ENCODE measurements at places on chromosomes 7 and 10.

- no peak for DNase-seq
Measured at GRCh38 chr7:139909379-139910050, 80.5 kb downstream of the TBXAS1 start.

- no peak for DNase-seq
Measured at GRCh38 chr10:43160921-43161255, 22.6 kb downstream of the CSGALNACT2 start.

DNA sequence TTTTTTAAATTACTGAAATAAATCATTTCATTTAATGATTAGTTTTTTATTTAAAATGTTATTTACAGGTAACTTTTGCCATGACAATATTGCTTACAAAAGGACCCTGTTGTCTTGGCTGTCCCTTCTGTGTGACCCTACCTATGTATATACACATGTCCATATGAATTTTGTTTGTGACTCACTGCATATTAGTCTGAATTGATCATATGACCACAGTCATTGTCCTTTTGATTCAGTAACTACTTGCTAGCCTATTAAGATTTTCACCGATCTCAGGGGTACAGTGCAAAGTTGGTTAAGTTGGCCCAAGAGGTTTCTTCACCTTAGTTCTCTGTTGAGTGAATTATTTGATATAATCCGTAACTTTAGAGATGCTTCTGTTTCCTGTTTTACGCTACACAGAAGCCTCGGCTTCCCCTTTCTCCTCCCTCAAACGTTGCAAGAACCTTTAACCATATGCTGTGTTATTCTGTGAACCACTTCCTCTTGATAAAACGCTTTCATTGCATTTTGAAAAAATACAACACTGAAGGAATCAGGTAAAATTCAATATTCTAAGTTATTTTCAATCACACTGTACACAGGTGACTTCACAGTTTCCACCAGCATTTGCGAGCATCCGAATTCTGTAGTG, 43.9 kb downstream of the APBB1IP start:
- DNase-seq, result peak; percentile 13

- DNase-seq, result no peak
Measured at GRCh38 chr7:47045207-47046051, 536.5 kb downstream of the TNS3 start.

- no peak for DNase-seq
Measured at GRCh38 chr7:19585761-19586160, 123.1 kb downstream of the POLR1F start.

GRCh38 chr10:129809431-129809830, 154.6 kb downstream of the EBF3 start:
- DNase-seq, result no peak

DNA sequence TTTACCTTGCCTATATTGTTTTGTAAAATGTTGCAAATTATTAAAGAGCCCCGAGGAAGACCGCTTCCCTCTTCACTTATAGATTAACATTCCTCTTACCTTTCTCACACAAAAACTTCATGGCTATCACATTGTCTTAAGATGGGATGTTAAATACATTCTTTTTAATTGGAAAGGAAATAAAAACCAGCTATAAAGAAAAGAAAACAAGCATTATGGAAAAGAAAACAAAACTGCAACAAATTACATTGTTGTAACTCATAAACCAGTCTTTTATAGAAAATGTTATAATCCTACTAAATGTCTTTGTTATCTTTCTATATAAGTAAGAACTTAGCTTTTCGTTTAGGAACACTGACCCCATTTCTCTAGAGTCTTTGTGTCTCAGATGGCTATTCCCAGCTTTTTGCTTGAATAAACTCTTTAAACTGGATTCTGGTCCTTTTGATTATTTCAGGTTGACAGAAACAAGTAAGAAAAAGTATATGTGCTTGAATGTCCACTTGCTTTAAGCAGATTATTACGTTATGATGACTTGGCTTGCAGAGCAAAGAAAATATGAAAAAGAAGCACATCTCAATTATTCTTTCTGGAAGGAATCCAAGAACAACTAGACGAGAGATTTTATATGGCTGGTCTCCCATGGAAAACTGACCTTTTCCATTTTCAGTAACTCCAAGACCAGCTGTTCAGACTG, 128.2 kb downstream of the AKR1D1 start:
- no peak for DNase-seq

- no peak for DNase-seq
Measured at GRCh38 chr7:151404216-151405011, 5.4 kb downstream of the WDR86 start.

GRCh38 chr10:7609556-7609955, 57.2 kb downstream of the ITIH5 start:
- no peak for DNase-seq

DNA sequence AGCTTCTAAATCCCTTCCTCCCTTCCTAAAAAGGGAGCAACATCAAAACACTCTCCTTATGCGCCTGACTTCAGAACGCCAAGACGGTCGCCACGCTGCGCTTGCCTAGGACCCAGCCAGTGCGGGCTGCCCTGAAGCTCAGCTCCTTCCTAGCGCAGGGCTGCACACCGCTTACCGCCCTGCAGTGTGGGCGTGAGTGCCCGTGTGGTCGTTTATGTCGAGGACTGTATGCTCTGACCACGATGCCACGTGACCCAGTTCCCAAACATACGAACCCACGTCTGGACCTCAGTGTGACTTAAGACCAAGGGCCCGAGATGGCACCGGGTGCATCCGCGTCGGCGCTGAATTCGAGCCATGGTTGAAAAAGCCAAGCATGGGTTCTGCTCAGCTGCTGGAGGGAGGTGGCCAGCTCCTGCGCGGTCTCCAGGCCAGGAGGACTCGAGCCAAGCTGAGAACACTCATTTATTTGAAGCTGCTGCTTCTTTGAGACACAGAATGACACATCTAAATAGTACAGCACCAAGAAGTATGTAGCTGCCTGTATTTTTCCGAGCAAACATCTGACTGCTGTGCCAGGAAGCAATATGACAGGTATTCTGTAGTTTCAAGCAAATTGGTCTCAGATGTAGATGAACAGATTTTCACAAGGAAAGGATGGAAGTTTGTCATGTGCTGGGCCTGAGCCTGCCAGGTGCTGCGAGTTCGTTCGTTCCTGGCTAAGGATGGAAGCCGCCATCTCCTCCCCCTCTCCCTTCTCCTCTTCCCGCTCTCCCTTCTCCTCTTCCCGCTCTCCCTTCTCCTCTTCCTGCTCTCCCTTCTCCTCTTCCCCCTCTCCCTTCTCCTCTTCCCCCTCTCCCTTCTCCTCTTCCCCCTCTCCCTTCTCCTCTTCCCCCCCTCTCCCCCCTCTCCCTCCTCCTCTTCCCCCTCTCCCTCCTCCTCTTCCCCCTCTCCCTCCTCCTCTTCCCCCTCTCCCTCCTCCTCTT, 184.7 kb downstream of the EBF3 start:
- DNase-seq, result no peak

GRCh38 chr10:75707080-75707840, 275.8 kb downstream of the LRMDA start:
- DNase-seq, result no peak

DNA sequence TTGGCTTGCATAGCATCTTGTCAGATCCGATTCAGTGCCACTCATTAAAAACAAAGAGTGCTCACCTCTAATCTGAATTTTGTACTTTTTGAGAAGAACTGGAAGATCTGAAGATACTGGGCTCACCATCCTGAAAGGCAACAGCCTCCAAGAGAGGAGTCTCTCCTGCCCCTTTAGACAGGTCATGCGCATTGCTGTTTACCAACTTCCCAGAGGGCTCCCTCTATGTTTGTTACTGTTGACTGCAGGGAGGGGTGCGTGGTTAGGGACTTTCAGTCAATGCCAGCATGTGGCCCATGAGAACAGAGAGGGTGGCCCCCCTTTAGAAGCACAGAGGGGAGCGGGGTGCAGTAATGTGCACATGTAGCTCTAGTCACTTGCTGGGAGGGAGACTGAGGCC, 33.2 kb upstream of the CABCOCO1 start:
- DNase-seq, result no peak

DNA sequence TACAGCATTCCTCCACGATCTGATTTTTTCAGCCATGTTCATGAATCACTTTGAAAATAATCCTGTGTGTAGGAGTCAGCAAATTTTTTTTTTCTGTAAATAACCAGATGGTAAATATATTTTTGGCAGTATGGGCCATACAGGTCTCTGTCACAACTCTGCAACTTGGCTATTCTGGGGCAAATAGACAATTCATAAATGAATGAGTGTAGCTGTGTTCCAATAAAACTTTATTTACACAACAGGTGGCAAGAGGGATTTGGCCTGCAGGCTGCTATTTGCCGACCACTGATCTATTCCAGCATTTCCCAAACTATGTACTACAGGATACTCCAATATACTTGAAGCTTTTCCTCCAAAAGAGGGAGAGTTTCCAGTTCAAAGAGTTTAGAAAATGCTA, 78.7 kb upstream of the SVIL start:
- no peak for DNase-seq

DNA sequence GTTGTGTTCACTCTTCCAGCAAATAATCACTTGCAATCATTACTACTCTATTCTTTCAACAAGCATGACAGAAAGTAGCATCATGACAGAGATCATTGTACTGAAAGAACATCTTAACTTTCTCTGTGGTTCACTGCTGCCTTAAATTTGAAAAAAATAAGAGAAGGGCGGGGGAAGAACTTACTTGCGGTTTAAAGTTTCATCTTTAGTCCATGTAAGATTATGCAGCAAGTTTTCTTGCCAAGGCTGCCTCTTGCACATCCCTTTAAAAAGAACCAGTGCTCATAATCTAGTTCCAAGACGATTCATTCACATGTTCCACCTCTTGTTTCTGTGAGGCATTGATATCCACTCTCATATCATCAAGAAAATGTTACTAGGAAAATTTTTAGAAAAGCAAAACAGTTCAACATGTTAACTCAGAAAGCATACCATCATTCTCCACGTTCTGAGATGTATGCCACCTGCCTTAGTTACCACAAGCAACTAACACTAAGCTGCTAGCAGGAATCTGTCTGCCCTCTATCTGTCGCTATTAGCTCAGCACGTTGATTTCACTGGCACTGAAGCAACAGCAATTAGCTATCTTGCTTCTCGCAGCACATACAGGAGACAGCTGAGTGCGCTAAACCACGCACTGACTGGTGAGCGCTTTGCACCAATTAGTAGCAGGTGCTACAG, at the start of gene PCDH15:
PCDH15 (minus strand) TSS at position 491 of the 681 bp plus-strand sequence. CDS start 136,969 bp downstream, outside the sequence.
- no peak for DNase-seq

DNA sequence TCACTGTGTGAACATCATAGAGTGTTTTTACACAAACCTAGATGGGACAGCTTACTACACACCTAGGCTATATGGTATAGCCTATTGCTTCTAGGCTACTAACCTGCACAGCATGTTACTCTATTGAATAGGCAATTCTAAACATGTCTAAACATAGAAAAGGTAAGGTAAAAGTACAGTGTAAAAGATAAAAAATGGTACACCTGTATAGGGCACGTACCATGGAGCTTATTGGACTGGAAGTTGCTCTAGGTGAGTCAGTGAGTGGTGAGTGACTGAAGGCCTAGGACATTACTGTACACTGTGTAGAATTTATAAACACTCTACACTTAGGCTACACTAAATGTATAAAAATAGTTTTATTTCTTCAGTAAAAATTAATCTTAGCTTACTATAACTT, 182.0 kb upstream of the THSD7A start:
- DNase-seq, result no peak

GRCh38 chr10:12482587-12482986, 133.2 kb downstream of the CAMK1D start:
- DNase-seq, result no peak

DNA sequence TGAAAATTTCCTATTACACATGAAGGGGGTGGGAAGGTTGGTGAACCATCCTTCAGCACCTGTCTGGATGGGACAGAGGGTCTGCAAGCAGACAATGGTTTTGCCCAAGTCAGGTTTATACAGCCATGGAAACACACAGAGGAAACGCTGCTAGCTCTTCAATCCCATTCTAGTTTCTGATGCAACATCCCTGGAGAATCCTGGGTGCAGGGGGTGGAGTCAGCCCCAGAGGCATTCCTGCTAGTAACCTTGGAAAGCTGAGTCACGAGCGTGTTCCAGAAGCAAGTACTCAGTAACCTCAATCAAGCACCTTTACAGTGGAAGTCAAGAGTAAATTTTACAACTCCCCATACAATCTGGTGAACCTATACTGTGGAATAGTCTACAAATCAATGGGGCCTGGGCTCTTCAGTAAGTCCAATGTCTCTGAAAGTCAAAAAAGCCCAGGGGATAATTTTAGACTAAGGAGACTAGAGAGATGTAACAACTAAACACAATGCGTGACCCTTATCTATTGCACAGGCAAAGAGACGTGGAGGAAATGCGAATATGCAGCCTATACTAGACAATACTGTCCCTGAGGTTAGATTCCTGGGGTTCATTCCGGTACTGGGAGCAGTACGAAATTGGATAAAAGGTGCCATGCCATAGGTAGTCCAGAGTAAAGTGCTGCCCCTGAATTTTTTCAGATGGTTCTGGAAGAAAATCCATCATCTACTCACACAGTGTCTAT, 95.4 kb downstream of the ZRANB1 start:
- no peak for DNase-seq

GRCh38 chr10:8344756-8345155, 290.3 kb downstream of the GATA3 start:
- no peak for DNase-seq

GRCh38 chr10:74854610-74855009, 28.2 kb downstream of the KAT6B start:
- no peak for DNase-seq

DNA sequence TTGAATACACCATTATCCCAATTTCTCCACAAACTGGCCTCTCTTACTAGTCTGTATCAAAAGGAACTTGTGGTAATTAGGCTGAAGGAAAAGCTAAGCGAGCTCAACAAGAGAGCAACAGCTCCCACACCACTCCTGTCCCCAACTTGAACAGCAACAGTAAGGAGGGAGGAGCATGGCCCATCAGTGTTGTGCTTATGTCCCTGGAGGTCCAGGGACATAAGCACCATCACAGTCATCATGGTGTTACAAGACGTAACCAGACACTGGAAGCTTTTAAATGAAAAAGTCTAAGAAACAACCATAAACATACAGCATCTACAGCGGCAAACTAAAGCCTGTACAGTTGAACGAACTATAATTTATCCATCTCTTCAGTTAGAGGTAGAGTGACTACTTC, 989 bp downstream of the ERLIN1 start:
- no peak for DNase-seq

GRCh38 chr7:74233655-74234285, 20.4 kb downstream of the RFC2 start:
- DNase-seq, result no peak

DNA sequence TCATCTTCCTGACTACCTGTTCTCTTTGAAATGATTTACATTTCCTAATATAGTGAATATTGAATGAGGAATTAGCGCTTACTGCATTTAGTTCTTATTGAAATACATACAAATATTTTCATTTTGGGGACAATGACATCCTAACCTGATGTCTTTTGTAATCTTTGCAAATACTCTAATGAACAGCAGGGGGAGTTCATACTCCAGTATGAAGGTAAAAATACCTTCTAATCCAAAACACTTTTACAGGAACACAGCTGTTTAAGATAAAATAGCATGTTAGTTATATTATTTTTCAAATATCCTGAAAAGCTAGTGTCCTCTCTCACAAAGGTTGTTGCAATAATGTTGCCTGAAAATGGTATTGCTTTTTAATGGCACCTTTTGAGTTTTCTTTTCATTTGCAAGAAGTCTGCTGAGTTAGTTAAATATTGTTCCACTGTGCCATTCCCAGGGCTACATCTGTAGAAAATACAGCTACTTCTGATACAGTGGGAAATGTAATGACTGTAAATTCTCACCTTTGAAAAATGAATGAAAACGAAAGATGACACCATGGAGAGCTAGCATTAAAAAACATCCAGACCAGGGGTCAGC, 400.0 kb downstream of the PHF14 start:
- DNase-seq, result no peak

GRCh38 chr10:52632591-52632990, 140.0 kb downstream of the MBL2 start:
- DNase-seq, result no peak

- no peak for DNase-seq
Measured at GRCh38 chr10:78419481-78420265, 386.0 kb downstream of the RPS24 start.

Measured in activated T-cell treated with anti-CD3 and anti-CD28 coated beads, Interleukin-2, amount 50 U/mL, for 72 hours (primary cell).